EH (cell line): ENCODE measurements at places on chromosomes 2 and 18.

- DNase-seq, result peak; percentile 18
Measured at GRCh38 chr2:70261501-70261900, 3.6 kb downstream of the PCYOX1 start.

GRCh38 chr2:172912266-172912665 is 163.4 kb upstream of the MAP3K20 start:
- DNase-seq, result no peak

- peak; percentile 75 for DNase-seq
Measured at GRCh38 chr2:23235292-23235691, 149.7 kb upstream of the KLHL29 start.

DNA sequence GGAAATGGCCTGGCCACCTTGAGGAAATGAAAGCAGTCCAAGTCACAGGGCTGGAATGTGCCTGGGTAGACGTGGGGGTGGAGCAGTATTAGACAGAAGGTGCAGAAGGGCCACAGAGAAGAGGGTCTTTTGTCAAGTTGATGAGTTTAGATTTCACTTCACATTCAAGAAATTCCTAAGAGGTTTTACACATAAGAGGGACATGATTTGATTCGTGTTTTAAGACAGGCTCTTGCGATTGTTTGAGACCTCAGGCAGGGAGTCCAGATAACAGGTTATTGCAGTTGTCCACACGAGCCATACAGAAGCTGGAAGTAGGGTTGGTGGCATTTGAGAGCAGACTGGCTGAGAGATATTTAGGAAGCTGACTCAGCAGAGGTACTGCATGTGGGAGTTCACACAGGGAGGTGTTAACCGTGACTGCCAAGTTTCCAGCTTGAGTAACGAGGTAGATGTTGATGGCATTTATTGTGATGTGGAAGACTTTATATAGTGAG is 64.6 kb downstream of the NEB start:
- DNase-seq, result no peak

DNA sequence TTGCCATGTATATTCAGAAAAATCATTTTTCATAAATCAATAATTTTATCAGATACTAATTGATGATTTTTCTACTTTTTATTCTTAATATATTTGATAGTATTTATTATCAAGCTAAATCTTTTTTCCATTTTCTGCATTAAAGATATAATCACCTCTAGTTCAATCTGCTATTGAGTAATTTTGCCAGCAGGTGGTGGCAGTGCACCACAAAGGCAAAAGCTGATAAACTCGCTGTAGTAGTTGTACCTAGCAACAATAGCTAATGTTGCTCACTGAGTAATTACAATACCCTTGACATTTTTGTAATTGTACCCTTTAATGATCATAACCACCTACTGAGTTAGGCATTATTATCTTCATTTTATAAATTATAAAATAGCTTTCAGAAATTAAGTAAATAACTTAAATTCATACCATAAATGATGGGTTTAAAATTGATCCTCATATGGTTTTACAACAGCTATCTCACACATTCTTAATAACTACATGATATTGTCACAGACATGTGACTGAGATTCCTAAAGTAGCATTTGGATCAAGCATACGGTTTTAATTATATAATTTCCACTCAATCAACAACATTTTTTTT is 52.0 kb upstream of the CALCRL start:
- peak; percentile 69 for DNase-seq

GRCh38 chr2:9440058-9440727 is 16.7 kb downstream of the CPSF3 start:
- DNase-seq, result peak; percentile 66

DNA sequence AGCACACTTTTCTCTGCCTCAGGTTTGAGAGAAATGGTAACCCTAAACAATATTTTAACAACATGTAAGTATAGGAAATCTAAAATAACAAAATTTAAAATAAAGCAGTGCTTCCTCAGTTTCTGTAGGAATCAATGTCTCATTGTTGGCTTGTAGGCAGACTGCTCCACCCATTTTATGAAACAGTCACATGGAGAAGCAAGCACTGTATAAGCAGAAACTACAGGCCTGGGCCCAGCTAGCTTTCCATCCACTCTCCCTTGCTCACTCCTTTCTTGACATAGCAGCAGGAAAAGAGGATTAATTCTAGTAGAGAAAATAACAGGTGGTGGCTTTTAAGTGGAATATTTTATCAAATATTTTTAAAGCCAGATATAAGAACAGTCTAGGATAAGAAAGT is 97.2 kb downstream of the PLEKHM3 start:
- no peak for DNase-seq

- peak; percentile 78 for DNase-seq
Measured at GRCh38 chr2:225288986-225289385, 110.5 kb upstream of the NYAP2 start.

DNA sequence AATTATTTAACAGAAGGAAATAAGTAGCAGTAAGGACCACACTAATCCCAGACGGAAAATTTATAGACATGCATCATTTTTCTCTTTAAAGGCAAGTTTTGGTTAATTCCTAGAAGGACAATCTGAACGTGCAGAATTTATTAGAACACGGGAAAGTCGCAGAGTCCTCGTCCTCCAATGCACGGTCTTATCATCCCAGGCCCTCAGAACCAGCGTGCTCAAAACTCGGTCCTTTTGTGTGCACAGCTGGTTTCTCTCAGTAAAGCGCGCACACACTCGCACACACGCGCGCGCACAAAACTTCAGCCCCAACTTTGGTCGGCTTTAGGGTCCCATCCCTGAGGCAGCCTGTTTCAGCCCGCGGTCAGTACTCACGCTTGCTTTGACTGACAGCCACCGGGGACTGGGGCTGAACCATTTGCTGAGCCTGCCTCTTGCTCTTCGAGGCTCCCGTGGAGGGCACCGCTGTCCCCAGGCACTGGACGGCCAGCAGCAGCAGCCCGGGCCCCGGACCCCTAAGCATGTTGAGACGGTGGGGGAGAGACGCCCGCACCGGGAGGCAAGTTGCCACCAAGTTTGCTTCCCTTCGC is 493 bp downstream of the FN1 start:
- DNase-seq, result no peak

DNA sequence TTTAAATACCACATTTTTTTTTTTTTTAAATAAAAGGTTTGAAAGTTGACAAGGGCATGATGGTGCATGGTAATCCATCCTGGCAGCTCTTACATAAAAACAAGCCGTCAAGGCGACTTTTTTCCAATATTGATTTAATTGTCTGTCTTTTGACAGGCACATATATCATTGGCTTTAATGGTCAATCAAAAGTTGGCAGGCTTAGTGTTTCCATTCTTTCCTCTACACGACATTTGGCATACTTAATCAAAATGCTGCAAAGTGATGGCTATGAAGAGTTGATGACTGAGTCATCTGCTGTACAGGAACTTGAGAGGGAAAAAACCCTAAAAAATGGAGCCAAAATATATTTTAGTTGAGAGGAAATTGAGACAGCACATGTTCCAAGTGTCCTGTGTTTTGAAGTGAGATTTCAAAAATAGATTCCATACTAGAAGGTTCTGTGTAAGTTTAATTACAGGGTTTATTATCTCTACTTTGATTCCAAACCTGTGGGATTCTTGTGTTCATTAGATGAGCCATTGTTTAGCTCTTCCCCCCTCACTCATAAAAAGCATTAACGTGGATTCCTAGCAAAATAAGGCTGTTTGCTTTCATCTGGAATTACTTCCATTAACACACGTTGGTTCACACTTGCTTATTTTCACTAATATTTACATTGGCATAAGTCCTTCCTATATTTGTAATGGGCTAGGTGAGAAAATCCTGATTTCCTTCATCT is 3.2 kb downstream of the TSHZ1 start:
- DNase-seq, result peak; percentile 89

DNA sequence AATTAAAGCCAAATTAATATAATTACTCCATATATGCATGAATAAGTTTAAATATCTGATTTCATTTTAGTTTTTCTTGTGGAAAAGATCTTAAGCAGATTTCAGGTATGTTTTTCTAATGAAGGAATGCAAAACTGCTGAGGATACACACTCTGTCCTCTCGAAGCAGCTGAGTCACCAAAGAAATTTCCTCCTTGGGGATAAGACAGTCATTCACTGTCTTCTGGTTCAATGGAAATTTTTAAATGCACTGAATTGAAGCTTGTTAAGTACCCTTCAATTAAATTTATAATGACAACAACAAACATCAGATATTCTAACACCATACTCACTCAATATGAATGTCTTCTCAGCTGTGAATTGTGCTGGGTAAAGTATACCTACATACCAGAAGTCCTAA is 101.5 kb upstream of the DNER start:
- DNase-seq, result peak; percentile 69

DNA sequence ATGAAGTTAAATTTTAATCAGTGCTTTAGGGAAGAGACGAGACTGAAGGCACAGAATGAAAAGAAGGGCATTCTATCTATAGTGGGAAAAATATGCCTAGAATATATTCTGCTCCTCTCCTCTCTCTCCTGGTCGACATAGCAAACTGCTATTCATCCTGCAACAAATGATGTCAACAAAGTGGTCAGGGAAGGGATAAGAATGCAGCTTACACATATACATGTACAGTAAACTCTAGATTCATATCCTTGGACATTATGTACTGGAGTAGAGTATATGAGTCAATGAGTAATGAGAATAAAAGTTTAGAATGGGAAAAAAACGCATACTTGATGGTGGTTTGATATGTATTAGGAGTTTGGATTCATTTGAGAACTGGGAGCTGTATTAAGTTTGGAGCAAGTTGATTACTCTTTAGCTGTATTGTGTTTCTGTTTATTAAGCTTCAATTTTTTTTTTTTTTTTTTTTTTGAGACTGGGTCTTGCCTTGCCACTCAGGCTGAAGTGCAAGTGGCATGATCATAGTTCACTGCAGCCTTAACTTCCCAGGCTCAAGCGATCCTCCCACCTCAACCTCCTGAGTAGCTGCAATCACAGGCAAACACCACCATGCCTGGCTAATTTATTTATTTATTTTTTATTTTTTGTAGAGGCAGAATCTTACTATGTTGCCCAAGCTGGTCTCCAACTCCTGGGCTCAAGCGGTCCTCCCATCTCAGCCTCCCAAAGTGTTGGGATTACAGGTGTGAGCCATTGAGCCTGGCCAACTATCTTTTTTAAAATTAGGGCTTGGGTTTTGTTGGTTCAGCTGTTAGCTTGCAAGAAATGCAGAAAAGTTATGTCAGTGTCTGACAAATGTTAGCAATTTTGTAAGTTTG is 53.8 kb downstream of the STAT1 start:
- peak; percentile 17 for DNase-seq

GRCh38 chr2:227871375-227871791 is at the start of gene DAW1:
Gene DAW1, plus strand, starts transcription at chr2:227871631. Its CDS starts 59 bp downstream, at chr2:227871690.
- peak; percentile 63 for DNase-seq

DNA sequence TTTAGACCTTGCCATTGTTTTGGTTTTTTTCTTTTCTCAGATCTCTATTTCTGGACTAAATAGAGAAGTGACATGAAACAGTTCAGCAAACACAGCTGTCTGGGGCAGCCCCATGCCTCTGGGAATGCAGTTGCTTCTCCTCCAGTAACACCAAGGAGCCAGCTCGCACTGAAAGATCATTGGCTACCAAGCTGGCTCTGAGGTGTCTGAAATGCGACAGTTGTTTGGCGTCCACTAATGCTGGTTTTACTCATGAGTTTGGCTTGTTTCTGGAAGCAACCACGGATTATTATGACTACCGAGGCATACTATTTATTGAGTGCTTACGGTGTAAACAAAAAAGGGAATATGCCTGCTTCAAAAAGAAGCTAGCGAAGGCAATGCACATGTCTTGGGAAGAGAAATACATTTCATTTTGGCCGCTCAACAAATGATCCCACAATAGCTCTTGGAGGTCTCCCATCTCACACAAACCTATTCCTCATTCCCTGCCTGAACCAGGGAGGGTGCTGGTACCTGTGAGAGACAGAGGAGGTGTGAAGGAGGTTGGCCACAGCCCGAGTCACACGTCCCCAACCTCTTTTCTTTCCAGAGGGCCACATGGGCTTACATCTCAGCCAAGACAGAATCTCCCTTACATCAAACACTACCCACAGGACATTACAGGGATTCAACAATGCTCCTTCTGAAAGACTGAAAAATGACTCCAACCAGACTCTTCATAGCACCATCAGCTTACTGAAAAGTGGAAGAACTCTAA is 37.5 kb upstream of the NEB start:
- DNase-seq, result peak; percentile 87

- DNase-seq, result no peak
Measured at GRCh38 chr18:39500306-39500705, 1934.7 kb upstream of the CELF4 start.

GRCh38 chr18:31711365-31712172 is 27.2 kb upstream of the B4GALT6 start:
- no peak for DNase-seq

- DNase-seq, result no peak
Measured at GRCh38 chr2:226683196-226683595, 116.4 kb downstream of the IRS1 start.

DNA sequence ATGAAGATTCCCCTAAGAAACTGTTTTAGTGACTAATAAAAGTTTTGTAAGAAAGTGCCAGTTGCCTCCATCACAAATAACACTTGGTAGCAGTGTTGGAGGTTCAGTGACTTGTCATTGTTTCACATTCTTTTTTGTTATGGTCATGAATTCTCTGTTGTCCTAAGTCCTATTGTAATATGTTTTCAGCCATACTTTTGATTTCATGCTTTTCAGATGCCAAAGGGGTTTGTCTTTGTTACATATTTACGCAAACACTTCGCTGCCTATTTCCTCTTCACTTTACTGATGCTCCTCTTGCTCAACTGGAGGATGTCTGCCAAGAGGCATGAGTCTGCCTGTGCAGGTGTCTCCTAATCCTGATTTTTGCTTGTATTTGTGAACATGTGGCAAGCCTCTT is 66.6 kb downstream of the PHLPP1 start:
- peak; percentile 96 for DNase-seq

- no peak for DNase-seq
Measured at GRCh38 chr2:233165895-233166661, 85.4 kb upstream of the ATG16L1 start.

GRCh38 chr2:239263669-239264491 is 136.9 kb downstream of the HDAC4 start:
- DNase-seq, result no peak

- DNase-seq, result peak; percentile 29
Measured at GRCh38 chr18:79944126-79944731, 7.2 kb downstream of the SLC66A2 start.

GRCh38 chr2:57402755-57403154 is 643.9 kb upstream of the VRK2 start:
- DNase-seq, result peak; percentile 1

DNA sequence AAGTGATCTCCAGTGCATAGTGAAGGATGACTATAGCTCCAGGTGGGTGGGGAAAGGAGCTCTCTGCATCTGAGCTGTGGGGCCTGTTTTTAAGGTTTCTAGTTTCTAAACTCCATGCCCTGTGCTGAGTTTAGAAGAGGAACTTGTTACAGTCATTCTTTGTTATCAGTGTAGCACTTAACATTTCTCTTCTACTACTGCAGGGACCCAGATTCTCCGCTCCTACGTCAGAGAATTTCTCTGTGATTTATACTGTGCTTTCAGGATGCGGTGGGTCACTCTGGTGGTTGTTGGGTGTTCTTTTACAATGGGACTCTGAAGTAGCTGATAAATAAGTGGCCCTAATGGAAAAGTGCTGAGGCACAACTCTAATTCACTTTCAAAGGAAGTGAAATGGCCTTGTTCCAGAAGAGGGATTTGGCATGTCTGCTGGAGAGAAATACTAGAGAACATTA is 122.0 kb downstream of the WDSUB1 start:
- no peak for DNase-seq
